Hematopoietic multipotent progenitor cell treated with erythropoietin and hydrocortisone succinate and interleukin-3 and kit ligand, for 6 days (in vitro differentiated cells): ENCODE measurements at places on chromosomes 6 and 20.
A peak's percentile ranks its signal among the peaks of the same experiment; 100 is the strongest.

DNA sequence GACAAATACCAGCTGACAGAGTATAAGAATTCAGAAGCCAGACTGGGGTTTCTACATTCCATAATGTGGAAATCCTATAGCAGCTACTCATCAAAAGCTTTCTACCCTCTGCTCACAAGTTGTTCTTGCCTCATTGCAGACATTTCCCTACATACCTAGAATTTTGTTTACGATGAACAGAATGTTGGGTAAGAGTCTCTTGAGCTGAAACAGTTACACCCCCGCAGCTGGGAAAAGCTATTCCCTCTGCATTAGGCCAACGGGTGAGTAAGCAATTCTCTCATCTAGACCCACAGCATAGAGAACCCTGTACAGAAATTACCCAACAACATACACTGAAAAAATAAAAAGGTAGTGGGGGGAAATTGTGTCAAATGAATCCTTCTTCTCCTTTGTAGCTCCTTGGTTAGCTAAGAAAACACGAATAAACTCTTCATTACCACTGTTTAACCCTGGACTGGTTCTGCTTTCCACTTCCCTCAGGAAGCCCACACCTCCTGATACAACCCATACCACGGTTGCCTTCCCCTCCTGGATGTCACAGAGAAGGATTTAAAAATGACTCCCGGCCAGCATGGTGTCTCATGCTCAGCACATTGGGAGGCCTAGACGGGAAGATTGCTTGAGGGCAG is 215.0 kb upstream of the SHLD1 start:
- peak; percentile 50 for DNase-seq

GRCh38 chr6:10303608-10304506 is 111.0 kb downstream of the TFAP2A start:
- DNase-seq: no peak

DNA sequence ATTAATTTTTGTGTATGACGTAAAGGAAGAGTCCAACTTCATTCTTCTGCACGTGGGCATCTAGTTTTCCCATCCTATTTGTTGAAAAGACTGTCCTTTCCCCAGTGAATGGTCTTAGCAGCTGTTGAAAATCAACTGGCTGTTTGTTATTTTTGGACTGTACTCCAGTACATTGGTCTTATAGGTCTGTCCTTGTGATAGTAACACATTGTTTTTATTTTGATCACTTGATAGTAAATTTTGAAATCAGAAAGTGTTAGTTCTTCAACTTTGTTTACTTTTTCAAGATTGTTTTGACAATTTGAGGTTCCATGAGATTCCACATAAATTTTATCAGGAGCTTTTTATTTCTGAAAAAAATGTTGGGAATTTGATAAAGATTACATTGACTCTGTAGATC is 280.2 kb upstream of the FOXQ1 start:
- no peak for DNase-seq

GRCh38 chr20:50318710-50319109 is 128.1 kb downstream of the CEBPB start:
- no peak for DNase-seq

GRCh38 chr6:99521633-99522151 is 6.5 kb upstream of the USP45 start:
- DNase-seq: no peak

GRCh38 chr6:167574431-167575151 is 249.7 kb downstream of the TTLL2 start:
- DNase-seq: no peak

- no peak for DNase-seq
Measured at GRCh38 chr6:157242791-157243190, 80.5 kb downstream of the TMEM242 start.

GRCh38 chr20:57762531-57763234 is 52.9 kb upstream of the PMEPA1 start:
- no peak for DNase-seq

- no peak for DNase-seq
Measured at GRCh38 chr20:53245574-53245973, 273.4 kb downstream of the TSHZ2 start.

GRCh38 chr20:1671891-1672669 is 14.5 kb upstream of the SIRPG start:
- DNase-seq: no peak

DNA sequence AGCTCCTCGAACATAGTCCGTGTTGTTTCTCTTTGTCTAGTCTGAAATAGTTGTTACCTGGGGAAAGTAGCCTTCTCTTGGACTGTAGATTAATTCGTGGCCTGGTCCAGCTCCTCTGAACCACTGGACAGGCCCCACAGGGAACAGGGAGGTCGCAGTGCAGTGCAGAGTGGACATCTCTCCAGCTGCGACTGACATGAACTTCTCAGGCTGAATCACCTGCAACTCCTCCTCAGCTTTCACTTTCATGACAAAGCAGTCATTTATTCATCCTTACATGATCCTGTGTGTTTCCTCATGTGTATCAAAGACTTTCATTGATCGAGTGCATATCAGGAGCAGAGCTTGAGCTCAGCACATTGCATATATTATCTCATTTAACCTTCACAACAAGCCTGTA is 19.1 kb upstream of the SIRPG start:
- DNase-seq: no peak

GRCh38 chr20:58459058-58459750 is 56.0 kb downstream of the APCDD1L start:
- DNase-seq: no peak

GRCh38 chr6:157269261-157269794 is 54.0 kb downstream of the TMEM242 start:
- no peak for DNase-seq

DNA sequence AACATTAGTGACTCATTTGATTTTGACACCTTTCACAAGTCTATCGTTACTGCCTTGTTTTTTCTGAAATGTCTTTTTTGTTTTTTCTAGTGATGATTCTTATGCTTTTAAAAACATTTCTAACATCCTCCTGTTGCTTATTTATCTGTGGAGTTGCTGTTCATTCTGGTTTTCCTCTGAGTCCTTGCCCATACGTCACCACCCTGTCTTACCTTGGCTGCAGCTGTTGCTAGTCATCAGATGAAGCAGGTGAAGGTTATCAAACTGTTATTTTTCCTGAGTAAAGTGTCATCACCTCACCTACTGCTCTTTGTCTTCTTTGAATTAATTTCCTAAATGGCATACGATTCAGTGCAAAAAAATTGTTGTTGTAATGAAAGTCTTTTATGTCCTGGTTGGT is 376.6 kb downstream of the GRIK2 start:
- no peak for DNase-seq

- DNase-seq: no peak
Measured at GRCh38 chr6:85482206-85482904, 32.5 kb downstream of the NT5E start.

DNA sequence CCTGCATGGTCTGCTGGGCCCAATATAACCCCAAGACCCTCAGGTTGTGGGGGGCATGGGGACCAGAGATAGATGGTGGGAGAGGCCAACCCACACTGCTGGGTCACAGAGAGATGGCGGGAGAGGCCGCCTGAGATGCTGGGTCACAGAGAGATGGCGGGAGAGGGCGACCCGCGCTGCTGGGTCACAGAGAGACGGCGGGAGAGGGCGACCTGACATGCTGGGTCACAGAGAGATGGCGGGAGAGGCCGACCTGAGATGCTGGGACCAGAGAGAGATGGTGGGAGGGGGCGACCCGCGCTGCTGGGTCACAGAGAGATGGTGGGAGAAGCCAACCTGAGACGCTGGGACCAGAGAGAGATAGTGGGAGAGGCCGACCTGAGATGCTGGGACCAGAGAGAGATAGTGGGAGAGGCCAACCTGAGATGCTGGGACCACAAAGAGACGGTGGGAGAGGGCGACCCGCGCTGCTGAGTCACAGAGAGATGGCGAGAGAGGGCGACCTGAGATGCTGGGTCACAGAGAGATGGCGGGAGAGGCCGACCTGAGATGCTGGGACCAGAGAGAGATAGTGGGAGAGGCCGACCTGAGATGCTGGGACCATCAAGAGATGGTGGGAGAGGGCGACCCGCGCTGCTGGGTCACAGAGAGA is 133.2 kb downstream of the DLL1 start:
- no peak for DNase-seq

DNA sequence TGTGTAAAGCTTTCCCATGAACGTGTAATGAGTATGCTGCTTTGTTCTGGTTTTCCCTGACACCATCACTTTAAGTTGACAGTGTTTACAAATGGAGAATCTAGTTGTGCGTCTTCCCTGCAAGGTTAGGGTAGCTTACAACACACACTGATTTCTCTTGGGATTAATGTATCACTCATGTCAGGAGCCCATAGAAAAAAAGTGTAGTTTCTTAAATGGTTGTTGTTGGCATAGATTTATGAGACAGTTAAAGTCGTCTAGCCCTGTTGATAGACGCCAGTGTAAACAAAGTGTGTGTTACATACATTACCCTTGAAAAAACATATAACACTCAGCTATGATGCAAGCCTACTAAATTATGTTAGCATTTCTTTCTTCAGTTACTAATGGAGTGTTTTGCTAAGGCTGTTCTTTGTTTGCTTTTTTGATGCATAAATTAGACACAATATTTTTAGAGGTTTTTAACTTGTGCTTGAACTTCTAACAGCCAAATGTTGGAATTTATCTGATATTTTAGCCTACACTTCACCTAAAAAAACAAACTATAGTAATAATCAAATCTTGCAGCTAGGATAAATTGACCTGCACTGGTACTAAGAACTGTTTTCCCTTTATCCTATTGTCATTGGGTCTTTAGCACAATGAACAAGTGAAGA is 88.6 kb downstream of the RNF217 start:
- no peak for DNase-seq

DNA sequence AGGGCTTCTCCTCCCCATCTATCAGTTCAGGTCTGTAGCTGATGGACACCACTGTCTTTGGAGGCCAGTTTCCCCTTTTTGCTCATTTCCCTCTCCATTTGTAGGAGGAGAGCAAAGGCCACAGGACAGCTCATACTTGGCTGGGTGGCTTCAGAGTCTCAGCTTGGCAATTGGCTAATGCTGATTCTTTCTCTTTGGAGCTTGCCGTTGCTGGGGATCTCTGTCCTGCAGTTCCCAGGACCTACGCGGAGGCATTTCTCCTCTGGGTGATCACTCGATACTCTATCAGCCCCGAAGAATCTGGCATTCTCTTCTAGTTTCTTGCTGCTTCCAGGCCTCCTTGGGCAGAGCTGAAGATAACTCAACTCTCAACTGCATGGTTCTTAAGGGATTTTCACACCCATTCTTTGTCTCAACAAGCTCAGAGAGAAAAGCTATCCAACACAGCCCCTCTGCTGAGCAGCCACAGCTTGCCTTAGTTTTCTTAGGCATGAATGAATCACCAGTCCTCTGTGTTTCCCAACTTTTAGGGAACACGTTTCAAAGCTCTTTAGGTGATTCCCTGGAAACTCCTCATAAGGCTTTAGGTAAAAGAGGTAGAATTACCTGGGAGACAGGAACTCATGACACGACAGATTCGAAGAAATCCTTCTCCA is 19.2 kb upstream of the SSR1 start:
- no peak for DNase-seq

- peak; percentile 28 for DNase-seq
Measured at GRCh38 chr6:8888468-8888867, 453.1 kb upstream of the SLC35B3 start.

DNA sequence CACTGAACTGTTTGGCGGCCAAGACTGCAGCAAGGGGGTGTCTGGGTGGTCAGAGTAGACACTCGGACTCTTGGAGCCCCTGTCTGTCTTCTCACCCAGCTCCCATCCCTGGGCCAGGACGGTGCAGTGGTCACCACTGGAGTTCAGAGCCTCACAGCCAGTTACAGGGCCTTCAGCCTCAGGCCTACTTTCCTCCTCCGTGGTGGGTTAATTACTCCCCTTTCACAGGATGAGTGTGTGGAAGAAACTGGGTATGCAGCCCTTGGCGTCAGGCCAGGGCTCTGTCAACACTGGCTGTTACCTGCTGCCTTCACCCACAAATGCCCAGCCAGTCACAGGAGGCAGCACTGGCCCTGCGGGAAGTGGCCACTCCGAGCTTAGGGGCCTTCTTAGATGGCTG is 1.8 kb upstream of the YTHDF1 start:
- no peak for DNase-seq

DNA sequence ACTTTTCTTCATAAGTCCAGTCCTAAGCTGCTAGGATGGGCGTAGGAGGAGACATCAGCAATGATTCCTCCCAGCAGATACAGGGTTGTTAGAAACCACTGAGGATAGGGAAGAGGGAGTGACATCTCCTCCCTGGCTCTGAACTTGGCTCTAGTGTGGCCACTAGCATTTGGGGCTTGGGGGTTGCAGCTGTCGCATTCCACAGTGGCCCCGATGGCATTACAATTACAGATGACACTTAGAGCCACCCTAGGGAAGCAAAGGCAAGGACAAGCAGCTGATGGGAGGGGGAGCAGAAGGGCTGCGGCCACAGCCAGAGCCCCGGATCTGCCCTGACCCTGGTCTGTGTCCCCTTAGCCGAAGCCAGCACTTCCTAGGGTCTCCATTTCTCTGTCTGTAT is 9.5 kb upstream of the CDKN1A start:
- DNase-seq: no peak

DNA sequence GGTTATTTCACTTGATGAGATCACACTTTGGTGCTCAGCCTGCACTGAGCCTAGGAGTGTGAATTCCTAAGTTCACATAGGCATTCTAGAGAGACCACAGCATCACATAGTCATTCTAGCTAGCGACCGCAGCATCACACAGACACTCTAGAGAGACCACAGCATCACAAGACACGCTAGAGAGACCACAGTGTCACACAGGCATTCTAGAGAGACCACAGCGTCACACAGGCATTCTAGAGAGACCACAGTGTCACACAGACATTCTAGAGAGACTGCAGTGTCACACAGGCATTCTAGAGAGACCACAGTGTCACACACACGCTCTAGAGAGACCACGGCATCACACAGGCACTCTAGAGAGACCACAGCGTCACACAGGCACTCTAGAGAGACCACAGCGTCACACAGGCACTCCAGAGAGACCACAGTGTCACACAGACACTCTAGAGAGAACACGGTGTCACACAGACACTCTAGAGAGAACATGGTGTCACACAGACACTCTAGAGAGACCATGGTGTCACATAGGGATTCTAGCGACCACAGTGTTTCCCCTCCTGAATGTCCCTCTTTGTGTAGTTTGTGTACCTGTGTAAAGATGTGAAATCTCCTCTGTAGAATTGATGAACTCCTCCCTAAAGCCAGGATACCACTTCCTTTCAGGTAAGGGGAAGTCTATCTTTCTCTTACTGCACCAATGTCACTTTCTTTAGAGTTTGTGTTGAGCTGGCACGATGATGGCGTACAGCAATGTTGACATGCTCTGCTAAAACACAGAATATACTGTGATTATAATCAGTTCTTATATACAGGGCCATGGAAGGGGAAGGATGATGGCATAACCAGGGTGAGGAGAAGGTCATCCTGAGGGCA is 169.4 kb downstream of the ZDHHC14 start:
- no peak for DNase-seq
